Endothelial cell of umbilical vein (primary cell): ENCODE measurements at places on chromosomes 1 and 21. TPM values are rescaled to one million over a fixed set of nuclear protein-coding genes. Genes with fewer than 3 reads are reported as not detected.

DNA sequence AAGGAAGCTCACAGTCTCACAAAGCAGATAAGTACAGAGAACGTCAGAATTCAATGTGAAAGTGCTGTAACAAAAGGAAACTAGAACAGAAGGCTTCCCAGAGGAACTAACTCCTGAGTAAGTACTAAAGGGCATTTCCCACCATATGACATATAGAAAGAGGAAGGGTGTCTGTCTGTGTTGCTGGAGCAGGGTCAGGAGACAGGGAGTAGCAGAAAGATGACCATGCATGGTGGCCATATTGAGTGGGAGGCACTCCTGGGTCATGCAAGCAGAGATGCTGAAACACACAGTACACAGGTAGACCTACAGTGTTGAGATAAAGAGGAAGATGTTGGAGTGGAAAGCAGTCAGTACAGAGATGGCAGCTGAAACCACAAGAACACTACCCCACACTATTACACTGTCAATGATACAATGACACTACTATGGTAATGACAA lies 47.3 kb downstream of the SLC25A24 start:
- no peak overlapping the region for H3K27ac ChIP-seq
- H3K4me1 ChIP-seq = no peaks in the 10 kb centered on the region
- peaks cover 18% of the 10 kb centered on the region for H3K36me3 ChIP-seq
- H3K4me3 ChIP-seq = no peak overlapping the region
- no peaks in the 10 kb centered on the region for H3K27me3 ChIP-seq
- no peak for DNase-seq

GRCh38 chr1:2352341-2352896 lies 38.9 kb downstream of the MORN1 start:
- no peak overlapping the region for H3K27ac ChIP-seq
- no peaks in the 10 kb centered on the region for H3K27me3 ChIP-seq
- no peak overlapping the region for H3K4me3 ChIP-seq
- DNase-seq = no peak
- no peaks in the 10 kb centered on the region for H3K4me1 ChIP-seq

- H3K27ac ChIP-seq = peak overlapping the region; percentile 3
- H3K4me1 ChIP-seq = peaks cover 16% of the 10 kb centered on the region
- H3K4me3 ChIP-seq = no peak overlapping the region
These were observed 10.6 kb downstream of the ID3 start for GRCh38 chr1:23548704-23549143.

DNA sequence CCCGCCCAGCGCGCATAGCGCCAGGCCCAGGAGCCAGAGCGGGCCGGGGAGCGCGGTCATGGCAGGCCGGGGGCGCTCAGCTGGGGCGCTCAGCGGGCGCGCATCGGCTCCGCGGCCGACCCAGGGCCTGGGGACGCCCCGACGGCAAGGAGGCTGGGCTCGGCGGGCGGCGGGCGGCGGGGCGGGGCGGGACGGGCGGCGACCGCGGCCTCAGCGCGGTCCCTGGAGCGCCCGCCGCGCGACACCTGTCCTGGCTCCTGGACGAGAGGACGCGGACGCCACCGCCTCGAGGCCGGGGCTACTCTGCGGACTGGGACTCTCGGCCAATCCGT lies 273 bp downstream of the BMP8B start:
- peaks cover 3% of the 10 kb centered on the region for H3K4me1 ChIP-seq
- H3K27me3 ChIP-seq = peaks cover 31% of the 10 kb centered on the region
- no peak overlapping the region for H3K27ac ChIP-seq
- no peaks in the 10 kb centered on the region for H3K36me3 ChIP-seq

- no peaks in the 10 kb centered on the region for H3K4me1 ChIP-seq
- no peak for DNase-seq
- no peaks in the 10 kb centered on the region for H3K36me3 ChIP-seq
- H3K27me3 ChIP-seq = peaks cover 29% of the 10 kb centered on the region
- no peak overlapping the region for H3K27ac ChIP-seq
- no peak overlapping the region for H3K4me3 ChIP-seq
These were observed 1.3 kb downstream of the PLD5 start for GRCh38 chr1:242522996-242523718.

- H3K36me3 ChIP-seq = no peaks in the 10 kb centered on the region
- no peak for DNase-seq
- no peak overlapping the region for H3K4me3 ChIP-seq
- no peak overlapping the region for H3K27ac ChIP-seq
These were observed 68.4 kb downstream of the ARHGEF10L start for GRCh38 chr1:17607644-17608581.

GRCh38 chr21:26826801-26827200 lies 18.4 kb downstream of the ADAMTS1 start:
- no peaks in the 10 kb centered on the region for H3K4me1 ChIP-seq
- H3K27ac ChIP-seq = no peak overlapping the region
- no peak overlapping the region for H3K4me3 ChIP-seq
- H3K27me3 ChIP-seq = peaks cover 5% of the 10 kb centered on the region

DNA sequence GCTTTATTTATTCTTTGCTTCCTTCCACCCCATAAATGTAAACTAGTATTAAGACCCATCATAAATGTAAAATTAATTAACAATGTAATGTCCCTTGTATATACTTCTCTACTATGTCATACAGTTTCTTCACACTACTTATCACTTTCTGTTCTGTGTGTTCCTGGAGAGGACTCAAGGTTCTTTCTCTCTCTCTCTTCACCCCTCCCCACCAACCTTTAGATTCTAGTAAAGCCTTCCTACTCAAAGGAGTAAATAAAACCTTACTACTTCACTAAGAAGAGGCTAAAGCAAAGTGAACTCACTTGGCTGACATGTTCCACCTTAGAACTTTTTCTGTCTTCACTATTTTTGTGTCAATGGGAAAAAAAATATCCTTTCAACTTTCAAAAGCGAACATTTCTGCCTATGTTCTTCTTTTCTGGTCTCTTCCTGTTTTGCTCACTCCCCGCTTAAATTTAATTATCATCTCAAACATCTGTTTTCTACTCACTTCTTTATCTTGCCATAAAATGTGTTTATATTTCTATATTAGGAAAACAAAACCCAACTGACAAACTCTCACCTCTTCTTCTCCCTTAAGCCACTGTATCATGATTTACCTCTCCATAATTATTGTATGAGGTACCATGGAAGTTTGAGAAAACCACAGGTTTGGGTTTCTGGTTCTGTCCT lies 260.3 kb downstream of the DPYD start:
- no peaks in the 10 kb centered on the region for H3K27me3 ChIP-seq
- no peak overlapping the region for H3K4me3 ChIP-seq

DNA sequence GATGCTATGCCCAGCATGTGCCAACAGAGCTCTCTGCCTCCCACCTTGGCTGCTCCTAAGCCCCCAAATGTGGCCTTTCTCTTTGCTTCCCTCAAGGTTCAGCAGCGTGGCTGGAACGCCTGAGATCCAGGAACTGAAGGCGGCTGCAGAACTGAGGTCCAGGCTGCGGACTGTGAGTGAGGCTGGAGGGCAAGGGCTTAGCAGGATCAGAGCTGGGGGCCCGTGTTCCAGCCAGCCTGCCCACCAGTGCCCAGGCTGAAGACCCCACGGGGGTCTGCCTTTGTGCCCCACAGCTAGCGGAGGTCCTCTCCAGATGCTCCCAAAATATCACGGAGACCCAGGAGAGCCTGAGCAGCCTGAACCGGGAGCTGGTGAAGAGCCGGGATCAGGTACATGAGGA lies 14.6 kb downstream of the IKBKE start:
- no peak overlapping the region for H3K27ac ChIP-seq
- peaks cover 8% of the 10 kb centered on the region for H3K4me1 ChIP-seq
- no peak overlapping the region for H3K4me3 ChIP-seq
- H3K27me3 ChIP-seq = no peaks in the 10 kb centered on the region
- H3K36me3 ChIP-seq = peaks cover 22% of the 10 kb centered on the region

- H3K27ac ChIP-seq = no peak overlapping the region
- H3K4me3 ChIP-seq = no peak overlapping the region
- no peaks in the 10 kb centered on the region for H3K27me3 ChIP-seq
- no peaks in the 10 kb centered on the region for H3K4me1 ChIP-seq
- H3K36me3 ChIP-seq = no peaks in the 10 kb centered on the region
- no peak for DNase-seq
These were observed 373.2 kb upstream of the DAB1 start for GRCh38 chr1:57797084-57797483.

GRCh38 chr1:216740331-216740730 lies 17.1 kb upstream of the ESRRG start:
- no peak for DNase-seq
- no peaks in the 10 kb centered on the region for H3K36me3 ChIP-seq
- no peaks in the 10 kb centered on the region for H3K4me1 ChIP-seq
- H3K27ac ChIP-seq = no peak overlapping the region
- H3K27me3 ChIP-seq = no peaks in the 10 kb centered on the region

- H3K4me1 ChIP-seq = peaks cover 25% of the 10 kb centered on the region
- peak within 1 kb of the TSS; percentile 95 for H3K27ac ChIP-seq
- no peaks in the 10 kb centered on the region for H3K36me3 ChIP-seq
- peak within 1 kb of the TSS; percentile 38 for H3K4me3 ChIP-seq
These were observed at the start of gene PRKACB for GRCh38 chr1:84143796-84144565. PRKACB (plus strand) TSS chr1:84144271; CDS start chr1:84144362, 91 bp downstream.

Gene CCDC30
- 1.5 and 2.9 TPM in 2 replicates for total RNA-seq

Gene C1orf87
- total RNA-seq = not detected in 2 replicates

Gene KRTAP6-3
- total RNA-seq = not detected in 2 replicates

Gene IL19
- total RNA-seq = not detected in 2 replicates

Gene CIART
- total RNA-seq = 1.0 and 2.4 TPM in 2 replicates
